Activated CD4-positive, alpha-beta T cell treated with anti-CD3 and anti-CD28 coated beads for 36 hours (primary cell): ENCODE measurements at places on chromosomes 11 and 22. TPM values are rescaled to one million over a fixed set of nuclear protein-coding genes. Genes with fewer than 3 reads are reported as not detected.

DNA sequence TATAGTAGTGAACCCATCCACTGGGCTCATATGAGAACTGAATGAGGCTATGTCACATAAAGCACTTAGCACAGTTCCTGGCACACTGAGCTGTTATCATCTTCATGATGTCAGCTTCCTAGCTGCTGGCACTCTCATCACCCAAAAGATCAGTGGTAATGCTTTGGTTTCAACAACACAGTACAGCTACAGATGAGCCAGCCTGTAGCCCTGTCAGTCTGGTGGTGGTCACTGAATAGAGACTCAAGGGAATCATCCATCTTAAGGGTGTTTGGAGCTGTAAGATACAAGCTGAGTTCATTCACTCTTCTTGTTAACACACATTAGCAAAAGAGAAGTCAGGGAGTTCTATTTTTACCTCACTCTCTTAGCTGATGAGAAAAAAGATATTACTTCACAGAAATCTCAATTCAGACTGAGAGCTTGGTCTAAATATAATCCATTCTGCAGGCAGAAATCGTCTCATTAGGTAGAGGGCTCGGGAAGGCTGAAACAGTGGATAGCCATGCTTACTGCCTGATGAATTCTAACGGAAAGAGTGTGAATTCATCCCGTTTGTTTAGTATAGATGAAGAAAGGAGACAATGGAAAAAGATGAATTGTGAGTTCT is 6.3 kb upstream of the SLC1A2 start:
- DNase-seq = no peak

DNA sequence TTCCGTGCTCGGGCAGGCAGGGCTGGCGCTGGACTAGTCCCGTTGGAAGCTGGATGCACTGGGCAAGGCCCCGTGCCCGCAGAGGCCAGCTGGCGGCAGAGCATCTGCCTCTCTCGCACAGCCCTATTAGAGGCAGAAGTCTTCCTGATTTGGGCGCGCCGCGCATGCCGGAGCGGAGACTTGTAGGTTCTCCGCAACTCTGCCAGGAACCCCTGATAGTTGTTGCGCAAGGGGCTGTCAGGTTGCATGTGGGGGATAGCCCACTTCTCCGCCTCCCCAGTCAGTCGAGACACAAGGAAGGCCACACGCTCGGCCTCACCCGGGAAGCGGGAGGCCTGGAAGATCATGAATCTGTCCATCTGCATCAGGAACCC is 1.2 kb downstream of the RTL6 start:
- DNase-seq = no peak

DNA sequence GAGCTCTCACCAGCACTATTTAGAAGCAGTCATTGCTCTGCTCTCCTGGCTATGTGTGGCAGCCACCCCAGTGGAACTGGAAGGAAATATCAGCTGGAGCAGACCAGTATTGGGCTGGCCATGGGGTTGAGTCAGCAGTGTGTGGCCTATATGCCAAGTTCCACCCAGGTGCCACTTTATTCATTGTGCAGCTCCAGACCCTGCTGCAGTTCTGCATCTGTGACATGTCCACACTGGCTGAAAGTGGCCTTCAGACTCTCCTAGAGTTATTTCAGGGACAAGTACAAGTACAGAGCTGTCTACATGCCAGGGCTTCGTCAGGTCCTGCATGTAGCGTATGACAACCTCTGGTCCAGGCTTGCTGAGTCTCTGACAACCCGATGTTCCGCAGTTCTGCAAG is 55.2 kb downstream of the CABIN1 start:
- DNase-seq = no peak

DNA sequence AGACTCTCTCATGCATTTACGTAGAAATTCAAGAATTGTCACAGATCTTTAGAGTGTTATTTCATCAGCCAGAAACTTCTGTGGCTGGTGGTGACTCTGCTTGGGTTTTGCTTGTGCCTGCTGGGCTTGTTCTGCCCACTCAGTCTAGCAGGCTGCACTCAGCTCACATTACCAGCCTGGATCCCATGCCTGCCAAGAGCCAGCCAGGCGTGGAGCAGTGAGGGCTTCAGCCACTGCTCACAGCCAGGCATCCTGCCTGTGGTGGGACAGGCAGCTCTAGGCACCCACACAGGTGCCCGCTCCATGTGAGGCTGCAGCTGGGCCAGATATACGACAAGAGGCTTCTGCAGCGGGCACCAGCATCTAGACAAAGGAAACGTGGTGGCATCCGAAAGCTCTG is 1213.3 kb upstream of the RAG2 start:
- no peak for DNase-seq

CFAP300 gene
- total RNA-seq = not detected

DEUP1 gene
- not detected for total RNA-seq
